ENCODE measurements at places on chromosomes 1 and 21. TPM values are rescaled to one million over a fixed set of nuclear protein-coding genes. Genes with fewer than 3 reads are reported as not detected.

Gene FMO1
- 0.66 TPM for total RNA-seq

Gene TRAF3IP3
- total RNA-seq, result not detected

Gene TIAM1
- 2.9 TPM for total RNA-seq

Gene FMO3
- 15.6 TPM for total RNA-seq

Gene C1orf141
- not detected for total RNA-seq

Gene PRMT6
- total RNA-seq, result 16.7 TPM

Gene RGS16
- 0.66 TPM for total RNA-seq

Gene PTPRF
- total RNA-seq, result 24.4 TPM

Gene DOCK7
- 154 TPM for total RNA-seq

Measured in smooth muscle cell of trachea (primary cell).